ENCODE measurements at places on chromosomes 13 and 19.
A peak's percentile ranks its signal among the peaks of the same experiment; 100 is the strongest.

DNA sequence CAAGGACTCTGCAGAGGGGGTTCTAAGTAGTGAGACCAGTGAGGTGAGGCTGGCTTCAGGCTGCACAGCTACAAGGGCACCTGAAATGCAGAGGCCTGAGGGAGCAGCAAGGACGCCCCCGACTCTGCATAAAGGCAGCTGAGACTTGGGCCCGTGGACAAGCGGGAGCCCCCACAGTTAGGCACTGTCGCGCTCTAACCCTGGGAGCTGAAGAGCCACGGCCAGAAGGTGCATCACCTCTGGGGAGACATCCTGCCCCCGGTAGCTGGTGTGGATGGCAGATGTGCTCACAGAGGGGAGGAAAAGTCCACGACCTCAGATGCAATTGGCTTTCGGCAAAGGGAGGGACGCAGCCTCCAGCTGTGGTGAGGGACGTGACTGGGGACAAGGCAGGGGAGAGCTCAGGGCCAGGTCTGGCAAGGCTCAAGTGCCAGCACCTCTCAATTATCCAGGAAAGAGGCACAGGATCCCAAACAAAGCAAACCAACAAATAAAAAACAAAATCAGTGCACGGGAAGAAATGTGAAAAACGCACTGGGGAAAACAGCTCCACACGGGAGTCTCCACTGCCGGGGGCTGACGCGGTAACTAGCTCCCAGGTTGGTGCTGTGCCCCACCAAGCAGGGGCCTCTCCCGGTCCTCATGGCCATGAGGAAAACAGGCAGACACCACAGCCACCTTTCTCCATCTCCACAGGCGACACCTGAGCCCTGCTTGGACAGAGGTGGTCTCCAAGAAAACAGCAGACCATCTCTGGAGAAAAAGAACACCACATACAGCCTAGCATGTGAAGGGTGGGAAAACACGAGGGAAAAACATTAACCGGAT lies 23.0 kb upstream of the PLPP2 start:
- DNase-seq, result no peak

DNA sequence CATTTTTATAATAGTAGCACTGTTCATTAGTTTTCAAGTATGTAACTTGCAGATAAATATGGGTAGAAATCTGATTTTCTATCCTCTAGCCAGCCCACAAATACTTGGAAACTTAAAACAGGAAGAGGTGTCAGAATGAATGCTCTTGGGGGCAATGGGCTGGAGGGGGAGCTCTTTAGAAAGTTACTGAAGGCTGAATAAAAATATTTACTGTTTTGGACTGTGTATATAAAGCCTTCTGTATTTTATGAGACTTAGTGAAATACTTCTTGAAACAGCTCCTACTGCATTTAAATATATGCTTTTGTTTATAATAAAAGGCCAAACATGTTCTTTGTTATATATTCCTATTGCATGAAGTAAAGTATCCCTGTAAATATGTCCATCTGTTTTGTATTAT lies 138.8 kb downstream of the RGCC start:
- DNase-seq, result no peak

DNA sequence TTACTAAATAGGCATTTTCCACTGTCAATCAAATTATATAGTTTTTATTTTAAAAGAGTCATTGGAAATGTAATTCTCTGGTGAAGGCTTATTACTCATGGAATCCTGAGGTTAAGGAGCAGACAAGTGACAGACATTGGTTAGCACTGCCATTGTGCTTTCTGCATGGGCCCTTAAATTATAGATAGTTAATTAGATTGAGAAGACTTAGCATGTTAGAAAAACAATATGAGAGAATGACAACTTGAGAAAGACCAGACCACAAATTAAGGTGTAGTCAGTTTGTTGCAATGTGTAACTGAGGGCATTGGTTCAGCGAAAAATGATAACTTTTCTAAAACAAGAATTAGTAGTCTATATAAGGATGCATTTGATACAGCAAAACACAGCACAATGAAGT lies 195.5 kb downstream of the SLITRK6 start:
- DNase-seq, result no peak

DNA sequence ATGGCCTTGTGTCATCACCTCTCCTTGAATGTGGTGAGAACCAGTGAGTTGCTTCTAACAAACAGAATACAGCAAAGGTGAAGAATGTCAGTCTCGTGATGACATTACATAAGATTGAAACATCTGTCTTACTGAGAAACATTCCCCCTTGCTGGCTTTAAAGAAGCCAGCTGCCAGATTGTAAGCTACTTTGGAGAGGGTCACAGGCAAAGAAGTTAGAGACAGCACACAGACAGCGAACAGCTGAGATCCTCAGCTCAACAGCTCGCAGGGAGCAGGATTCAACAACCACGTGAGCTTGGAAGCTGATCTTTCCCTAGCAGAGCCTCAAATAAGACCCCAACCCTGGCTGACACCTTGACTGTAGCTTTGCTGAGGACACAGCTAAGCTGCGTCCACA lies 367.9 kb downstream of the LIG4 start:
- no peak for DNase-seq

DNA sequence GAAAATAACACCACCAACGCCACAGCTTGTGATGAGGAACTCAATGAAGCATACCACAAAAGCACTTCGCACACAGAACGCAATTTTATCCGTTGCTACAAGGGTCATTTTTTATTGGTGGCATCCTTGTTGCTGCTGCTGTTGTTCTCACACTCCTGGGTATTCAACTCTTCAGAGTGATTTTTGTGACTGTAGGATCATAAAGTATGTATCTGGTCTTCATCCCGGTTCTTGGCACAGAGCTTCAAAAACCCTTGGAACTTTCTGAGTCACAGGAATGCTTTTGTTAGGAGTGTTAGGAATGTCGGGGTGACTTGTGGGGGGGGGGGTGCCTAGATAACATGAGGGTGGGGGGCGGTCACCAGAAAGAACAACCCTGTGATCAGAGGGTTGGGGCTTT lies 108.4 kb downstream of the ZNF557 start:
- no peak for DNase-seq

DNA sequence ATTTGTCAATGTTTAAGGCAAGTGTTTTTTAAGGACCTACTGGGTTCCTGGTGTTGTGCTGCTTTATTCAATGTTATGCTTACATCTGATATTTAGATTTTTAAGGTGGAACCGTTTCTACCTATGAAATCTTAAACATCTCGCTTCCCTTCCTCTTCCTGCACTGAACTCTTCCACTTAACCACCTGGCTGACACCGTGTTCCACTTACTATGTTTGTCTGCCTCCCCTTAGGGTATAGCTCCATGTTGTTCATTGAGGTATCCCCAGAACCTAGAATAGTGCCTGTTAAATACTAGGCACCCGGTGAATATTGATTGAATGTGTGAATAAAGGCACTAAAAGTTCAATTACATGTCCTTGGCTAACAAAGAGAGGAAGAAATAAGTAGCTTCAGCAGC lies 104.9 kb downstream of the RNF17 start:
- no peak for DNase-seq

DNA sequence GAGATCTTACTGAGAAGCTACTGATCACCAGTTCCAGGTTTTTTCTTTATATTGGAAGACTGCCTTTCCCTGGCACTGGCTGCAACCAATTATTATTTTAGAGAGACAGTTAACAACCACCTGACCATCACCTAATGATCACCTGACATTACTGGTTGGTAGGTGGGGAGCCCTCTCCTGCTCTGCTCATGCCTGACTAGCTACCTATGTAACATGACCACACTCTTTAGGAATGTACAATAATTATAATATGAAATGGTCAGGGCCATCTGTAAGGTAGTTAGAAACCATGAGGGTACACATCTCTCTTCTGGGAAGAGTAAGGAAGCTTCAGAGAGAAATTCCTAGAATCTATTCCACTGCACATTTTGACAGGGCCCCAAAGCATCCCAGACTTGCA lies 59.0 kb upstream of the SCEL start:
- DNase-seq, result no peak

DNA sequence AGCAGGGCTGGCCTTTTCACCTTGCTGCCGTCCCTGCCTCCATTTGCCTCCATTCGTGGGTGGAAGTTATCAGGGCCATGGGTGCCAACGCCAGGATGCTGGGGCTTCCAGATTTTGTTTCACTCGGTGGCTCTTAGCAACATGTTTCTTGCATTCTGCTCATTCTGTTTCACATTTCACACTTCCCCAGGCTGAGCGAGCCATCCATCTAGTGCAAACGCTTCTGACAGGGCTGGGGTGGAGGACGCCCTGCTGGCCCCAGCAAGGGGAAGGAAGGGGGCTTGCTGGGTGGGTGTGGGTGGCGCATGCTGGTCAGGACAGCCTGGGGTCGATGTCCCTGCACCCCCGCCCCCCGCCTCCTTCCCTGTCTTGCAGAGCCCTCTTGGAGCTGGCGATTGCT lies 165.2 kb downstream of the URI1 start:
- DNase-seq, result no peak

- peak; percentile 94 for DNase-seq
Observed at GRCh38 chr19:19138109-19138981, at the start of gene TMEM161A. TMEM161A (minus strand) TSS chr19:19138478; CDS start chr19:19138428, 50 bp downstream.

DNA sequence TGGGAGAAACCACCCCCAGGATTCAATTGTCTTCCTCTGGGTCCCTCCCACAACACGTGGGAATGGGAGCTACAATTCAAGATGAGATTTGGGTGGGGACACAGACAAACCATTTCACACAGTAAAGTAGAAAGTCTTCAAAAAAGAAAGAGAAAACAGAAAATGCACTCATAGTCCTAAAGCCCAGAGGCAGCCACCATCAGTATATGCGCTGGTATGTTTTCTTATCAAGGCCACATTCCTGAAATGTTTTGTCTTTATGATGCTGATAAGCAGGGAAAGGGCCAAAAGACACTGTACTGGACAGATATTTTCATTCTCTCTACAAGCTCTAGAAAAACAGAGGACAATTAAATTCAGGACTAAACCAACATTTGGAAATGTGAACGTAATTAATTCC lies 375.8 kb upstream of the TSHZ3 start:
- no peak for DNase-seq

GRCh38 chr19:31350693-31351055 lies 1.4 kb upstream of the TSHZ3 start:
- DNase-seq, result no peak

GRCh38 chr13:109810761-109811510 lies 24.6 kb upstream of the IRS2 start:
- no peak for DNase-seq

DNA sequence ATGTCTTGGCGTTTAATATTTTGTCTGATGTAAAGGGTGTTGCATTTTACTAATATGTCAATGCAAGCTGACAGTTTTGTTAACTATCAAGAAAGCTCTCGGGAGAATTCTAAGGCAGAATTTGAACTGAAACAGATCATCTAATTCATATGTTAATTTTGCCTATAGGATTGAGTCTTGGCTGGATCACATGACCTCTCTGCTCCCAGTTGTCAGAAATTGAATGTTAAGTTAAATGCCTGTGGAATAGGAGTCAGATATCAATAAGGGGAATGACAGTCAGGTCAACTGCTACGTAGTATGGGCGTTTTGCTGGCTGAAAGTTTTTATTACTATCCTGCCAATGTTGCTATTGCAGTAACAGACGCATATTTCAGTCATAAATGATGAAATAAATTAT lies 358.5 kb downstream of the MYO16 start:
- no peak for DNase-seq

Measured in brain pericyte (primary cell).